Left hindlimb (tissue), 1 donor: ENCODE measurements at places on chromosomes 4 and X.

DNA sequence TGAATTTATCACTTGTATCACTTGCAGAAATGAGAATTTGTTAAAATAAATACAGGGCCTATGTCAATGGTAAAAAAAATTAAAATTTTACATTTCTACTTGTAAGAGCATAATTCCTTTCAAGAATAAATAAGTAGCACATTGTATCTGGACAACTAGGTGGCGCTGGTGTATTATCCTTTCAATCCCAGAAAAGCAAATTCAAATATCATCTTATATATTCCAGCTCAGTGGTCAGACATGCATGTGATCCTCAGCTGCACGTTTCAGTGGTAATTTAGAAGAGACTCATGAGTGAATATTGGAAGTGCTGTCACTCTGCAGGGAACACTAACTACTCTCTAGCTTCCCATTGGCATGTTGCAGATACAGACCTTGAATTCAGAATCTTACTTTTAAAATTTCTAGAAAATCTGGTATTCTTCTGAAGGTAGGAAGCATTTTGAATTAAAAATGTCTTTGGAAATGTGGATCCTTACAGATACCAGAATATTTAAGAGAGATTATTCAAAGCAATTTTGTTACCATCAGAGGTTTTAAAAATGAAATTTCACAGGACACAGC lies 1414.7 kb upstream of the TENM3 start:
- no peak for DNase-seq

DNA sequence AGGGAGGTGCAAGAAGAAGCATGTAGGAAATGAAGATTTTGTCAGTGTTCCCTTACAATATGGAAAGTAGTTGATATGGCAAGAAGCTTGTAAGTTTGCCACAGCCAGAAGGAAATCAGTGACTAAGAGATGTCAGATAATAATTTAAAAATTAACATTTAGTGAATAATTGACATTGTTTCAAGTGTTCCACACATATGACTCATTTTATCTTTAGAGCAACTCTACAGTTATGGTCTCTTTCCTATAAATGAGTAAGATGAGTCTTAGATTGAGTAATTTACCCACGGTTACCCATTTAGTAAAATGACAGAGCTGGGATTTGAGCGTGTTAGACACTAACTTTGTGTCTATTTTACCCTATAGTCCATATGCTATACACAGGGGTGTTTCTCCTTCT lies 300.3 kb upstream of the IRS4 start:
- no peak for DNase-seq

DNA sequence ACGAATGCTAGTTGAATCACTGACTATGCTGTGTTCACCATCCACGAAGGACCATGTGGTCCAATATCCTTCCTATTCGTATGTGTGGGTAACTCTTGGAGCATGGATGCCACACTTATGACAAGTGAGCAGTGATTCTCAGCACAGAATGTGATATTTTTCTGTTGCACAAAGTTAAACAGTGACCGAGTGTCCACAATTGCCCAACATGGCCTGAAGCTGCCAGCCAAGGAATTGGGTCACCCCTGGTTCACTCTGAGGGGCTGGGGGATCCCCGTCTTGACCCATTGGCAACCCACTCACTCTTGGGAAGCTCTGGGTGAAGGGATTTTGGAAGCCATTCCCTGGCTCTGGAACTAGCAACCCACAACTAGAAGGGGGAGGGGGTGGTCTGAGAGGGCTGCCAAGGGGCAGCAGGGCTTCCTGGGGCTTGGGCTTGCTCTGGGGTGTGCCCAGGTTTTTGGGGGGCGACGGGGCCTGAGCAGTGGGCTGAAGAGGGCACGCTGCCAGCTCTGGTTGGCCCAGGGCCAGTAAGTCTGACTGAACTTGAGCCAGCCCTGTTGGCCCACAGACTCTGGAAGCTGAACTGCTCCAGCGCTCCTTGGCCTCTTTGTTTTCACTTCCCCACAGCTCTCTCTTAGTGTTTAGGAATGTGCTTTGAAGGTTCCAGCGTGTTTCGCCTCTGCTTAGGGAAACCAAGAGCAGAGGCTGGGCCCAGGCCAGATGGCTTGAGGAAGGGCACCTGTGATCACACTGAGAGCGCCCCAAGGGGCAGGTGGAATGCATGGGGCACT lies 43.1 kb upstream of the BCOR start:
- peak; percentile 48 for DNase-seq

GRCh38 chr4:159248384-159249178 lies 145.7 kb downstream of the RAPGEF2 start:
- DNase-seq: no peak

DNA sequence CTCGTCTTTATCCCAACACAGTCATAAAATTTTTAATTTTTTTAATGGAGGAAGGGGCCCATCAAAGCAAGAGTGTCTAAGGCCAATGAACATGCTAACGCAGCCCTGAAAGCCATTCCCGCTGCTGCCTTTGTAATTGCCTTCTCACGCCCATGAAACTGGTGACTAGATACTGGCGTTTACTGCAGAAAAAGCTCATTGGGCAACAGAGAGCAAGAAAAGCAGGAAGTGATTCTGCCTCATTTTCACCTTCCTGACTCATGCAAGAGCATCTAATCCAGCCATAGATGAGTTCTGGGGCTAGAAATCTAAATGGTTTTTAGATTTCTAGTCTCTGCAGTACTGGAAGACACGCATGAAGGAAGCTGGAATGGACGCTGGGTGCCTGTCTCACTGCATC lies 72.5 kb downstream of the ANXA3 start:
- DNase-seq: no peak

GRCh38 chr4:151015459-151016347 lies 619 bp upstream of the LRBA start:
- DNase-seq: peak; percentile 87

GRCh38 chrX:32293962-32294700 lies 917.2 kb downstream of the DMD start:
- DNase-seq: no peak

DNA sequence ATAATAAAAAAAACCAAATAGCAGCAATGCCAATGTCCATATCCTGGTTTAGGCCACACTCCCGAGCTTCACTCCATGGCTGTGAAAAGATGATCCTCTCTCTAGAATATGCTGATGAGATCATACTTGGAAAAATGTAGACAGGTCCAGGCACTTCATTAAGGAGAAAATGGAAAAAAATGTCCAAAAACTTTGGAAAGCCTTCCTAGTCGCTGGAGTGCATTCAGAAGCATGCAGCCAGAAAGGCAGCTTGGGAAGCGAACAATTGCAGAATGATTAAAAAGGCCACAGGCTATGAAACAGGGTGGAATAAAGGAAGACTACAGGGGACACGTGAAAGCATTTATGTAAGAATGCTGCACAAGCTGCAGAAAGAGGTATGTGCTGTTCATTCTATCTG lies 165.6 kb upstream of the HCCS start:
- DNase-seq: peak; percentile 50

DNA sequence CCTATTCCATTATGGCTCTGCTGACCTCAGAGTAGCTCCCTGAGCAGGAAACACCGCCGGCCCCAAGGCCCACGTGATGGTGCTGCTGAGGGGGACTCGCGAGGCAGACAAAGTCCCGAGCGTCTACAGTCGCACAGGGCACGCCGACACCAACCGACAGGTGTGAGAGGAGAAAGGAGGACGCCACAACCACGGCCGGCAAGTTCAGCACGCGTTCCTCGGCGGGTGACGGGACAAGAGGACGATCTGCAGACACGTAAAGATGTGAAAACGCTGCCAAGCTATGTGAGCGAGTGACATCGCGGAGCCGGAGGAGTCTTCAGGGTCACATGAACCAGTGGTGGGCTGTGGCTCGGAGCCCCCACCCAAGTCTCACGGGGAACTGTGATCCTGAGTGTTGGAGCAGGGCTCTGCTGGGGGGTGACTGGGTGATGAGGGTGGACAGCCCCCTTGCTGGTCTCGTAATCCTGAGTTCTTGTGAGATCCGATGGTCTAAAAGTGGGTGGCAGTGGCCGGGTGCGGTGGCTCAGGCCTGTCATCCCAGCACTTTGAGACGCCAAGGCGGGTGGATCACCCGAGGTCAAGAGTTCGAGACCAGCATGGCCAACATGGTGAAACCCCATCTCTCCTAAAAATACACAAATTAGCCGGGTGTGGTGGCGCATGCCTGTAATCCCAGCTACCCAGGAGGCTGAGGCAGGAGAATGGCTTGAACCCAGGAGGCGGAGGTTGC lies 34.0 kb downstream of the PPP2R3B start:
- no peak for DNase-seq

DNA sequence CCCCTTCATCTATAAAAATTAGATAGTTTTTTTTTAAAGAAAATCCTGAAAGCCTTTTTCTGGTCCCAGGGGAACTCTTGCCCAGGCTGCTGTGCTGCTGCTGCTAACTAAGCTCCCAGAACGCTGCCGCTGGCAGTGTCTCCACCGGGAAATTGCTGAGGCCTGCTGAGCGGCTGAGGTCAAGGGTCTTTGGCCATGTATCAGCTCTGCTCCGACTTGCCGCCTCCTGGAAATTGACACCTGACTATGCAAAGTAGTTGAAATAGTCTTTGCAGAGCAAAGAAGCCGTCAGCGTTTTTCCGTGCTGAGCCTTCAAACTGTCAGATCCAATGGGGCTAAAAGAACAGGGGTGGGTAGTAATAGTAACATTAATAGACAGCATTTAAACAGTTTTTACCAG lies 839 bp downstream of the QDPR start:
- no peak for DNase-seq

DNA sequence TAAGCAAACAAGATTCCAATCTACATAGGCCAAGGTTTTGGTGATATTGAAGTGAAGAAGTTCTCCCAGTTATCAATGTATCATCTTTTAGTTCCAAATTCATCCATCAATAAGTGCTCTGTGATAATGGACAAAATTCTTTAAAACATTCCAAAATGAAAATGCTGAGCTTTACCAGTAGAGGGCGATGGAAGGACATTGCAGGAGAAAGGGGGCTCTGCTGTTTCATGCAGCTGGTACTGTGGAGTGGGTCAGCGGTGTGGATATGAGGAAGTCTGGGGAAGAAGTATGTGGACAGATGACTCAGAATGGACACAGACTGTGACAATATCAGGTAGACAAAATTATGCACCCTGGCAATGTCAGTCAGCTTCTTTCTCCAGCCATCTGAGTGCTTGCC lies 46.6 kb upstream of the HS6ST2 start:
- no peak for DNase-seq

DNA sequence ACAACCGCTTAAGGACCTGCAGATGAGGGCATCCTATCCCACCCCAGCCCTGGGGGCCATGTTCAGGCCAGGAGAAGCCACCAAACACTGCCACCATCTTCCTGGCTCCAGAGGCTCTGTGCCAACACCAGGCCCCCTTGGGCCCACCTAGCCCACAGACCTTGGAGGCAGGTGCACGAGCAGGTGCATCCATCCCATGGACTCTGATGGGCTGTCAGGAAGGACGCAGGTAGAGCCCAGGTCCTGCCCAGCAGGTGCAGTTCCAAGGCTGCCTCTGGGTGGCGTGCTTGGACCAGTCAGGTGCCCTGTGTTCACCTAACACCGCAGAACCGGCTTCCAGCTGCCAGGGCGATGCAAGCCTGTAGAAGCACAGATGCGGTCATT lies 22.8 kb upstream of the PDE6B start:
- DNase-seq: no peak

GRCh38 chrX:1108501-1109445 lies 103.7 kb downstream of the CRLF2 start:
- peak; percentile 31 for DNase-seq

GRCh38 chr4:126409746-126410145 lies 1095.0 kb downstream of the FAT4 start:
- DNase-seq: no peak

GRCh38 chrX:44203791-44204190 lies 139.7 kb downstream of the EFHC2 start:
- no peak for DNase-seq

DNA sequence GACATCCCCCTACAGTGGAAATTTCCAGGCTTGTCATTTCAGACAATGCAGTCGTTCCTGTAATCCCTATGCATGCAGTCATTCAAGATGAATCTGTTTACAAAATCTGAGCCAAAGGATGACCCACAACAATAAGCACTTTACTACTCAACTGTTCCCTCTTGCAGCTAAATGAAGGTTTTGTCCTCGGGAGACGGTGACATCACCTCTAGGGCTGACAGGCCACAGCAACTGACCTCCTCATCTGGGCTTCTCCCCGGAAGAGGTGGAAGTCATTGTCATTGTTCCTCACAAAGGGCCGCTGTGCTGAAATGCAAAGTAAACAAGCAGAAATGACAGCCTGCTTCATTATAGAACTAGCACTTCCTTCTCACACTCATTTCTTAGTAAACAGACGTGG lies 29.2 kb downstream of the CLRN2 start:
- no peak for DNase-seq

- DNase-seq: no peak
These were observed 78.6 kb upstream of the ADRA2C start for GRCh38 chr4:3687538-3687937.

- no peak for DNase-seq
These were observed 1120.2 kb downstream of the ARAP2 start for GRCh38 chr4:35124106-35124505.

- DNase-seq: no peak
These were observed 6.1 kb upstream of the CXorf66 start for GRCh38 chrX:139971394-139971749.

DNA sequence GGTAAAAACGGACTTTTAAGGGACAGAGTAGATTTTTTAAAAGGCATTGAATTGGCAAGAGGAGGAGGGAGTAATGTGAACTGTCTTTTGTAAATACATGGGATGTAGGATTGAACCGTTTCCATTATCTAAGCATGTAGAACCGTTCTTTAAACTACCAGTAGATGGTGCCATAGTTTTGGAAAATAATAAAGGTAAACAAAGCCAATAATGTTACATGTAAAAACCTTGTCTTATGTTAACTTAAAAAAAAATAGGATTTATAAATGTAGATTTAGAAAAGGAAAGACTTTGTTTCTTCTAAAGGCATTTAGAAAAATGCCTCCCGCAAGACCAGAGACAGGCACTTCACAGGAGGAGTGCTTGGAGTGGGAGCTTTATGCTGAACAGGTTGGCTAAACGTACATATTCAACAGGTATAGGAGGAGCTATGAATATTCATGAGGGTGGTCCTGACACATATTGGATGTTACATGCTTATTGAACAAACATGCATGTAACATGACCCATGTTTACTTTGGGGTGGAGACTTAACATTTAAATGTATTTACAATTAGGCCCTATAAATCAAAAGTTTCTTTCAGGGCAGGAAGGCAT lies 45.5 kb upstream of the FAM241A start:
- no peak for DNase-seq

GRCh38 chr4:95045429-95045828 lies 287.7 kb downstream of the BMPR1B start:
- DNase-seq: no peak

GRCh38 chr4:24241511-24241910 lies 342.8 kb downstream of the DHX15 start:
- no peak for DNase-seq

DNA sequence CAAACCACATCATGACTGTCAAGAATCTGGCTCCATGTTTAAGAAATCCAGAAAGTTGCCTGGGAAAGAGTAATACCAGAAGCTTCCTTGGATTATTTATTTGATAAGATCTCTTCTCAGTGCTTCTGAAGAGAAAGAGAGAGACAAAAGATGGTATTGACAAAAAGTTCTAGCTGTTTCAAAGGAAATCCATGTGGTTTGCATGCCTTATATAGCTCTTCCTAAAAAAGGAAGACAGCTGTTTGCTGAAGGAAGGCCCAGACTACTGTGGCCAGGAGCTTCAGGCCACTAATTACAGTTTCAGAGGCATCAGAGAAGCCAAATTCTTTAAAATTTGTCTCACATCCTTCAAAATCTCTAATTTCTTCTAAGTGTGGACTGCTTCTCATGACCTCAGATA lies 565.2 kb upstream of the SLIT2 start:
- DNase-seq: no peak

- no peak for DNase-seq
These were observed 24.8 kb downstream of the PDGFC start for GRCh38 chr4:156946516-156947424.
